ENCODE measurements at places on chromosomes 1 and 21.
A peak's percentile ranks its signal among the peaks of the same experiment; 100 is the strongest.

DNA sequence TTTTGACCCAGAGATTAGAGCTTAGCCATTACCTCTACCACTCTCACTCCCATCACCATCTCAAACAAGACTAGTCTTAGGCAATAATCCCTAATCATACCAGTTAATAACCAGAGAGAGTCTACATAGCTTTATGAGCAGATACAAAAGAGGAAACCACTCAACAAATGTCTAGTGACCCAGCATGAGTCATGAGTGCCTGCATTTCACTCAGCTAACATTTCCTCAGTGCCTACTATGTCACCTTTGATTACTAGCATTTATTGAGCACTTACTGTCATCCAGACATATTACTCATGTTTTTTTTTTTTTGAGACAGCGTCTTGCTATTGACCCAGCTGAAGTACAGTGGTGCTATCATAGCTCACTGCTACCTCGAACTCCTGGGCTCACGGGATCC lies 35.9 kb upstream of the GALNT2 start:
- no peak for DNase-seq

- DNase-seq, result no peak
Observed at GRCh38 chr1:210978316-210978973, 155.5 kb downstream of the KCNH1 start.

DNA sequence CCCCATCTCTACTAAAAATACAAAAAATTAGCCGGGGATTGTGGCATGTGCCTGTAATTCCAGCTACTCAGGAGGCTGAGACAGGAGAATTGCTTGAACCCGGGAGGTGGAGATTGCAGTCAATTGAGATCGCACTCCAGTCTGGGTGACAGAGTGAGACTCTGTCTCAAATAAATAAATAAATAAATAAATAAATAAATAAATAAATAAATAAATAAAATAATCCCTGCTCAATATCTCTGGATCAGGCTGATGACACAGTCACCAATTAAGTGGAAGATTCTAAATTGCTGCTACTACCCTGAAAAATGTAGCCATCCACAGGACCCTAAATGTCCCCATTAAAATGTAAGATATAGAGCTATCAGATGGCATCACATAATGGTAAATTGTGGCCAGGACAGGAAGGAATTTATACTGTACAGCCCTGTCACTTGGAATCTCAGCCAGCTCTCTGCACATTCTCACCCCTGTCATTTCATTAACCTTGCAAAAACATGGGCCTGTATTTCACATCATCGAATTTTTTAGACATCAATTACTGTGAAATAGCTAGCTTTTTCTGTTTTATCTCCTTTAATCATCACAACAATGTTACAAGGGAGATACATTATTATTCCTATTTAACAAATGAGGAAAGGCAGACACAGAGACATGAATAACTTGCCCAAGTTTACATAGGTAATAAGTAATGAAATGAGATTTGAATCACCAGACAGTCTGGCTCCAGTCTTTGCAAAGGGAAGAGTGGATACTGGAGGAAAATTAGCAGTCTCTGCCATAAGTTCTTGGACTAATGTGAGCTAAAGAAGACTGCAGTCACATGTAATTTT lies 56.7 kb upstream of the NTPCR start:
- DNase-seq, result no peak

DNA sequence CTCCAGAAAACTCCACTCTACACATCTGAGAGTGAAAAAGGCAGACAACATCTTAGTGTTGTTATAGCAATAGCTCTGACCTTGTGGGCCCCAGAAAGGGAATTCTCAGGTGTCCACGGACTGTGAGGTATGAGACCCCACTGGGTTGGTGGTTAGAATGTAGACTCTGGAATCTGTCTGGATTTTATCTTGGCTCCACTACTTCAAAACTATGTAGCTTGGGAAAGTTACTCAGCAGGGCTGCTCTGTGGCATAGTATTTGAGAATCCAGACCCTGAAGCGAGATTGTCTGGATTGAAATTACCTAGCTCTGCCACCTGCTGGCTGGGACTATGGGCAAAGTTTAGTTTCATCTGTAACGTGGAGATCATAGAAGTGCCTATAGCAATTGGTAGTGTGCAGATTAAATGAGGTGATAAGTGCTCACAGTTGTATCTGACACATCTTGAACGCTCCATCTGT lies 25.8 kb downstream of the PRDM2 start:
- no peak for DNase-seq

- DNase-seq, result no peak
Observed at GRCh38 chr1:189180057-189180456, 1297.6 kb downstream of the BRINP3 start.

GRCh38 chr1:71203241-71203640 lies 122.4 kb upstream of the ZRANB2 start:
- DNase-seq, result no peak

DNA sequence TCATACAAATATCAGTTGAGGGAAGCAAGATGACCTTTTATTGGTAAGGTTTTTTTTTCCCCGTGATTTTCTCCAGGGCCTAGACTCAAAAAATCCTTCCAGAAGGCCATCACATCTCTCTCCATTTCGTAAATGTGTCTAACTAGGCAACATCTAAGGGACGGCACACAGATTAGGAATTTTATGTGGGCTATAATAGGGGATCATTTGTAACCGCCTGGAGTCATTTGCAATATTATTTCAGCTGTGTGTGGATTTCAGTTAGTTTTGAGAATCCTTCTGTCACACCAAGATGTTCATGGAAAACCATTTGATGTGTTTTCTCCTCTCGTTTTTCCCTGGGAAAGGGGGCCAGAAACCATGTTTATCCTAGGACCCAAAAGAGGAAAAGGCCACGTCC lies 63.1 kb downstream of the ATP5PO start:
- no peak for DNase-seq

DNA sequence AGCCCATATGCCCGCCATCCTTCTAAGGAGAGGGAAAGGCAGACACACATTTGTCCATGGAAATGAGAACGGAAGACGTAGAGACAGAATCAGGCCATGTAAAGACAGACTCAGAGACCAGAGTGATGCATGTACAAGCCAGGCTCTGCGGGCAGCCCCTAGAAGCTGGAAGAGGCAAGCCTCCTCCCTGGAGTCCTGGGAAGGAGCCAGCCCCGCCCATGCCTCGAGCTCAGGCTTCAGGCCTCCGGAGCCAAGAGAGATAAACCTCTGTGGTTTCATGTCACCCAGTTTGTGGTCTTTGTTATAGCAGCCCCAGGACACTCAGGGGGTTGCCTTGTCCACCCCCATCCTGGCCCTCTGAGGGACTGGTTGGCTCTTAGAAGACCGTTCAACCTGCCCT lies 11.6 kb downstream of the PDE9A start:
- DNase-seq, result no peak

DNA sequence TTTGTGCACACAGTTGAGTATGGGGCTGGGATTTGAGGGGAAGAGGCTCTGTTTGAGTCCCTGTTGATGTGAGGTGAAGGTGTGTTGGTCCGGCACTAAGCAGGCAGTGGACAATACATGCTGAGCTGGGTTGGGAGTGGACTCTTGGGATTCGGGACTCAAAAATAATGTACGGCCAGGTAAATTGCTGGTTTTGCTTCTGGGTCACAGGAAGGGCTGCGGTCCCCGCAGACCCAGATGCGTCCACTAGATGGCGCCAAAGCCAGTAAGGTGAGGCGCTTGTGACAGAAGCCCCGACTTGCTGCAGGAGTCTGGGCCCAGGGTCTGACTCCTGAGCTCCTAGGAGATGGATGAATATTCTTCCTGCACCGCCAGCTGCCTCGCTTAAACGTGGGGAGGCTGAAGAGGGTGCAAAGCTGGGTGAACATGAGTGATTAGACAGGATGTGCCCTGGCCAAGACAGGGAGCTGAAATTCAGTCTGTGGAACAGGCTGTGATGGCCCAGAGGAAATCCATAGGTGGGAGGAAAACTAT lies 61.4 kb downstream of the ACBD3 start:
- DNase-seq, result peak; percentile 89

DNA sequence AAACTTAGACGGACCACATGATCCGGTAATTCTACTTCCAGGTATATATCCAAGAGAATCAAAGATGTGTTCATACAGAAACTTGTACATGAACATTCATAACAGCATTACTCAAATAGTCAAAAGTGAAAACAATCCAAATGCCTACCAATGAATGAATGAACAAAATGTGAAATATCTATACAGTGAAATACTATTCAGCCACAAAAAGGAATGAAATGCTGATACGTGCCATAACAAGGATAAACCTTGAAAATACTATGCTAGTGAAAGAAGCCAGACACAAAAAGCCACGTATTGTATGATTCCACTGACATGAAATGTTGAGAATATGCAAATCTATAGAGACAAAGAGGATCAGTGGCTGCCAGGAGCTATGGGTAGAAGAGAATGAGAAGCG lies 18.3 kb downstream of the TARBP1 start:
- DNase-seq, result no peak

DNA sequence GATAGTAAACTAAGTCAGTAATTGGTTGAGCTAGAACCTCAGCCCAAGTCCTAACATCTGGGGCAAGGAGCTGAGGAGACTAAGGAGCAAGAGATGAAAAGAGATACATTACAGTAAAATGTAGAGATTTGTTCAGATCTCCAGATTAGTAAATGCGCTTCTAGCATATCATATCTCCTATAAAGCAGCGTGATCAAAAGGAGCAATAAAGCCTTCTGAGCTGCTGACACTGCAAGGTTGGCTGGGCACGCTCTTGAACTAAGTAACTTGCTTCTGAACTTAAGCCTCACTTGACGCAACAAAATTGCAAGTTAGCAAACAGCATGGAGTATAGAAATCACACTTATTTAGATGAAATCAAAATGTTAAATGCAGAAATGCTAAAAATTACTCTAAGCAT lies 80.9 kb downstream of the LRRC53 start:
- DNase-seq, result no peak

GRCh38 chr1:21289700-21290545 lies at the start of gene ECE1:
Gene ECE1, minus strand, starts transcription at chr1:21290463. Its CDS starts 49 bp downstream, at chr1:21290414.
- DNase-seq, result no peak

DNA sequence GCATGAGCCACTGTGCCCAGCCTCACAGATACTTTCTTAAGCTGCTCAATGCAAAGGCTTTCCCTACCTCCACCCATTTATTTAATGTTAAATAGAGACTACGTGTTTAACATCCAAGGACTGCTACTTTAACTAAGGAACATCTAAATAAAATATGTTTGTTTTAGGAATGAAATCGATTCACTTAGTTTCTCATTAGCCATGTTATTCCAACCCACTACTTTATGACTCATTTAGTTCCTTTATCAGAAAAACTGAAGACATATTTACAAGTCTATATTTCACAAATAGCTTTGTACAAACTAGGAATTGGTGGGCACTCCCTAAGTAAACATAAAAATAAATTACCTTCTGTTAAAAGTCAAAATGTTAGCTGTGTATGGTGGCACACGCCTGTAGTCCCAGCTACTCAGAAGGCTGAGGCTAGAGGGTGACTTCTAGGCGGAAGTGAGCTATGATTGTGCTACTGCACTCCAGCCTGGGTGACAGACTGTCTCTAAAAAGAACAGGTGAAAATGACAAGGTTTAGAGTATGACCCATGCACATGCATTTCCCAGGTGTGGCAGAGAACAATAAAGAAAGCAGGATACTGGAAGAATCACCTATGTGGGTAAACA lies 39.9 kb upstream of the AK4 start:
- DNase-seq, result no peak

DNA sequence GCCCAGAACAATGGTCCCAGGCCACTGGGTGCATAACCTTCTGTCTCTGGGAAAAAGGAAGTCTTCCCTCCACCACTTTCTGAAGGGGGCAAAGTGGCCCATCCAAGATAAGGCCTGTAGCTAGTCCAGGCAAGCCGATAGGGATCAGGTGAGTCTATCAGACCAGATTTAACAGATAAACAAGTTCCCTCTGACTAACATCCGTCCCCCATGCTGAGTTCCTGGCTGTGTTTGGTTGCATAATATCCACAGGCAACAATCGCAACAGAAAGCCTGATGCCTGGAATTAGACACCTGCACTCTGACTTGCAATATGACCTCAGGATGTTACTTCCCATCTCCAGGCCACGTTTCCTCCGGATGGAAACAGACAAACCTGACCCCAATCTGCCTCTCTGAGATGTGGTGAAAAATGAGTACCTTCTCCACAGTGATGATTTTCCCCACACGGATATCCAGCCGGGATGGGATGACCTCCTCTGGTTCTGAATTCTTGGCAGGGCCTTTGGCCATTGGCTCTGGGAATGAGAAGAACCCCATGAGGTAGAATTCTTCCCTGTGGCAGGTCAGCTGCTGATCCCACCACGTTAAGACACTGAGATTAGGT lies 36.4 kb downstream of the YARS1 start:
- no peak for DNase-seq

DNA sequence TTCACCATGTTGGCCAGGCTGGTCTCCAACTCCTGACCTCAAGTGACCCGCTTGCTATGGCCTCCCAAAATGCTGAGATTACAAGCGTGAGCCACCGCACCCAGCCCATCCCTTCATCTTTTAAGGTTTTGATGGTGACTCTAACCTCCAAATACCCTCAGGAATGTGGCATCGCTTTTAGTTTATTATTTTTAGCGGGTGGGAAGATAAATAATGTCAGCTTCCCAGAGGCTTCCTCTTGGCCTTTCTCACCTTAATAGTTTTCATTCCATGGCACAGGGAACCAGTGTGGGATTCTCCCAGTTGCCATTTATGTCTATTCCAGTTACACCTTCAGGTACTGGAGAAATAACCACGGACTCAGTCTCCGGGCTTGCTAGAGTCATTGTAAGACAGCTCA lies 92.1 kb upstream of the LRRN2 start:
- no peak for DNase-seq

GRCh38 chr1:205775717-205776056 lies 405 bp upstream of the RAB29 start:
- DNase-seq, result peak; percentile 43

DNA sequence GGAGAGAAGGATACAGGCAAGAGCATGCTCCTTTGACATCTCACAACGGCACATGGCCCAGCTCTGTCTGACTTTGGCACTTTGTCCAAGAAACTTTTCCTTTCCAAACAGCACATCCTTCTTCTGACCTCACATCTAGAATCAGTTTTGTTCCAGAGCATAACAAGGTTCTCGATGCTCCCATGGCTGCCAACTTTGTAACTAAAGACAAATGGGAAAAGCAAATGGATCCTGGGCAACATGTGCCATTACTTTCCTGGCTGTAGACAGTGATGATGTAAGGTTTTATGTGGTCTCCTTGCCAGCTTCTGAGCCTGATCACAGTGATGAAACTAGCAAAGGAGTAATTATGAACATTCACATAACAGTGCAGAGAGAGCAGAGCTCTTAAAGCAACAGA lies 171.8 kb upstream of the C1orf87 start:
- DNase-seq, result peak; percentile 72

- DNase-seq, result no peak
Observed at GRCh38 chr21:37828991-37829390, 87.3 kb downstream of the KCNJ6 start.

GRCh38 chr1:222654849-222655248 lies 37.0 kb downstream of the MIA3 start:
- no peak for DNase-seq

DNA sequence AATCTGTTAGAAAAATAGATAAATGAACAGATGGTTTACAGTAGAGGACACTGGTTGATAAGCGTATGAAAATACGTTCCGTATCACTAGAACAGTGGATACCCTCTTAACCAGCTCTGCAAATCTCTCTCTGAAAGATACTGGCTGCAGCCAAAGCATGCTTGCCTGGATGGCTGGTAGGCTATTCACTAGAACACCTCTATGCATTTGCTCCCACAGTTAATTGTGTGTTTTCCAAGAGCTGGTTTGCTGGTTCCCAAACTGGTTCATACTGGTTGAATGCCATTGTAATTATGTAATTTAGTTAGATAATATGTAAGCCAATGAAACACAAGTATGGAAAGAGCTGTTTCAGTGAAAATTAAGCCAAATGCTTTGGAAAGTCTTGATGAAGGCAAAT lies 126.6 kb downstream of the C1orf21 start:
- DNase-seq, result no peak
